Hematopoietic multipotent progenitor cell (in vitro differentiated cells): ENCODE measurements at places on chromosomes 7 and 10.

DNA sequence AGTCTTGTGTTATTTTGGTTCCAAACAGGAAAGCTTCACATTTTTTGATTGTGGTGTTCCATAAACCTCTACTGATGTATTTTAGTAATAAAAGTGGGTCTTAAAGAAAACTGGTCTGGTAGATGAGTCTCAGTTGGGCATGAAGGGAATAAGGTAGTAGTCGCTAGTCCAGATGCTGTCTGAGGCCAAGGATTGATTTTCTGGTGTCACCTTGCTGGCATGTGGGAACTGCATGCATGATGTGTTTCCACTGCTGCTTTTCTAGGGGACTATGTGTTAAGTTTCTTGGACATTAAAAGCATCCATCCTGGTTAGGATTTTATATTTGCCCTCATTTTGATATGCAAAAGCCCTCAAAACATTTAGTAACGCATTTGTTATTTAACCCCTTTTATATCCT, 123.7 kb upstream of the GJD4 start:
- no peak for DNase-seq

GRCh38 chr7:35339811-35340210, 85.9 kb upstream of the TBX20 start:
- DNase-seq = no peak

- DNase-seq = no peak
Measured at GRCh38 chr10:48365668-48366067, 59.2 kb downstream of the MAPK8 start.

- no peak for DNase-seq
Measured at GRCh38 chr7:80387634-80388193, 124.2 kb downstream of the GNAT3 start.

- no peak for DNase-seq
Measured at GRCh38 chr7:74013539-74014272, 14.3 kb upstream of the ELN start.

DNA sequence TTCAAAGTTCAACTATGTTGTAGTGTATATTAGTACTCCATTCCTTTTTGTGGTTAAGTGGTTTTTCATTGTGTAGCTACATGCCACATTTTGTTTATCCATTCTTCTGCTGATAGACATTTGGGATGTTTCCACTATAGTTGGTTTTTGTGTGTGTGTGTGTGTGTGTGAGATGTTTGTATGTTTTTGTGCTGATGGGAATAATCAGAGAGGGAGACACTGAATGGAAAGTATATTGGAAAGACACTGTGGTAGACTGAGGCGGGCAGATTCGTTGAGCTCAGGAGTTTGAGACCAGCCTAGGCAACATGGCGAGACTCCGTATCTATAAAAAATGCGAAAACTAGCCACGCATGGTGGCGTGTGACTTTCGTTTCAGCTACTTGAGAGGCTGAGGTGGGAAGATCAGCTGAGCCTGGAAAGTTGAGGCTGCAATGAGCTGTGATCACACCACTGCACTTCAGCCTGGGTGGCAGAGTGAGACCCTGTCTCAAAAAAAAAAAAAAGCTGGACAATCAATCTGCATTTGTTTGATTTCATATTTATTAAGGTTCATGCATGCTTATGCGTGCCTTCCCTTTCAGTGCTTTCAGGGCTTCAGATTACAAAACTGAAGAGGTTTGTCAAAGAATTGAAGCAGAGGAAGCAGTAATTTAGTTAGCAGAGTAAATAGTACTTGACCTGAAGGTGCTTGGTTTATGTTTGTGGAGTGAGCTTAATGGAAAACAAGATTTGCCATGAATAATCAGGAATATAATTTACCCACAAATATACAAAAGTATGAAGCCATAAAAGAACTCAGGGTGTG, 14.7 kb downstream of the SEC24C start:
- no peak for DNase-seq

- no peak for DNase-seq
Measured at GRCh38 chr10:69181433-69181832, 1.4 kb downstream of the SUPV3L1 start.

DNA sequence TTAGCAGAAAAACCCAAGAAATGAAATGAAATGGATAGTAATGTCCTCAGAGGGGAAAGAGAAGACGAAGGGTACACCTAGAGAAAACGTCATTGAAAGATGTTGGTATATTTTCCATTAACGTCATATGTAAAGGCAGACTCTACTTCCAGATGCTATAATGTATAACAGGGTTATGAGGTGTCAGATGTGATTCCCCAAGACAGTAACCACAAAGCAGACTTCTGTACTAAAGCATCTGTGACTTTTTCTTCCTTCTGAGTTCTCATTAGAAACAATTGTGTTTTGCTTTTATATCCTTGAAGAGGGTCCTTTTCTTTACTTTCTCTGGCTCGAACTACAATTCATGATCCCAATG, 37.4 kb downstream of the LRRC72 start:
- DNase-seq = no peak

DNA sequence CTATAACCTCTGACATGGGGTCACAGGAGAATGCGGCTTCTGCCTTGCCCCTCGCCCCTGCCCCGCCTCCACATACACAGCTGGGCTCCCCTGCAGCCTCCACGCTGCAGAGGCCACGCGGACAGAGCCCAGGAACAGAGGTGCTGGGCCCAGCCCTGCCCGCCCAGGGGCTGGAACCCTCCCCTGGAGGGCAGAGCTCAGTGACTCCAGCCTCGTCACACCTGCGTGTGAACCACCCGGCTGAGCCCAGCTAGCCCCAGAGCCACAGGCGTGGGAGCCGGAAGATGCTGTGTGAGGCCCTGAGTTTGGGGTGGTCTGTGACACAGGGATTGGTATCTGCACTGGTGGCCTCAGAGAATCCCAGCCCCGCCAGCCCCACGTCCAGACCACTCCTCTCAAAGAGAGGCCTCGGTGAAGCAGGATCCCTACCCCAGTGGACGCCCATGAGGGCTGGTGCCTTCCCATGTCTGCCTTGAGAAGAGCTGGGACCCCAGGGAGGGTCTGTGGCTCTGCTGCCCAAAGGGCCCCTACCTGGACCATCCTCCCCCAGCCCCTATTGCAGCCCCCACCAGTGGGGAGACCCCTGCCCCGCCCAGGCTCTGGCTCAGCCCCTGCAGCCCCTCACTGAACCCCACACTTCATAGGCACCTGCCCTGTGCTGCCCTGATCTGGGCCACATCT, 8.1 kb upstream of the ADAP1 start:
- DNase-seq = no peak

DNA sequence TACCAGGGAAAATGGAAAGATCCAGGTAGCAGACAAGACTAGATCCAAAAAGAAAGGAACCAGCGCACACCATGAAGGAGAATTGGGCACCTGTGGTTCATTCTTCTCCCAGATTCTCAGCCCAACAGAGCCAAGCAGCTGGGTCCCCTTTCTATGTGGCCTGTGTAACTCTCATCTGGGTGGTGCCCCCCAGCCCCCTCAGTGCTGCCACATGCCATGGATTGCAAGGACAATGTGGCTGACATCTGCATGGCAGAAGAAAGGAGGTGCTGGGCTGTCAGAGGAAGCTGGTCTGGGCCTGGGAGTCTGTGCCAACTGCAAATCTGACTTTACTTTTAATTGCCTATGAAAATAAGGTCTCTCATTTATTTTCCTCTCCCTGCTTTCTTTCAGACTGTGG, 21.4 kb downstream of the PRSS2 start:
- DNase-seq = no peak

DNA sequence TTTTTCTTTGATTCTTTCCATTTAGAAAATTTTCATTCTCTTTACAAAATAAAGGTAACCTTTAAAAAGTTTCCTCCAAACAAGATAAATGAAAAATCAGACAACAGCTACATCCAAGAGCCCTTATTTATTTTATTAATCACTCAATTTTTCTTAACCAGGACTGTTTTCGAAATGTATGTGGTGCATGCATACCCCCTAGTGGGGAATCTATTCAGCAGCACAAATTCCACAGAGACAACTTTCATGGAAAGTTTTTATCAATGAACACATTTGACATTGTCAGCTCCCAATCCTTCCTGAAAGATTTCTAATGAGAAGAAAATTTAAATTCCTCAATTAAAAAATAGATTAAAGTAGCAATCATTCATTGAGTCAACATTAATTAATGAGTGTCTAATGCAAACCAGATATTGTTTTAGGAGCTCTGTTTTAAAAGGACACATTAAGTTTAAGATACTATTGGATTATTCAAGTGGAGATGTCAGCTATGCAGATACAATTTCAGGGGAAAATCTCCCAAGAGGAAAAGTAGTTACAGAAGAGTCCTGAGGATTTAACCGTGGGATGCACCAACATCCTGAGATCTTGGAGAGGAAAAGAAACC, 5.2 kb upstream of the HTR7 start:
- peak; percentile 57 for DNase-seq

DNA sequence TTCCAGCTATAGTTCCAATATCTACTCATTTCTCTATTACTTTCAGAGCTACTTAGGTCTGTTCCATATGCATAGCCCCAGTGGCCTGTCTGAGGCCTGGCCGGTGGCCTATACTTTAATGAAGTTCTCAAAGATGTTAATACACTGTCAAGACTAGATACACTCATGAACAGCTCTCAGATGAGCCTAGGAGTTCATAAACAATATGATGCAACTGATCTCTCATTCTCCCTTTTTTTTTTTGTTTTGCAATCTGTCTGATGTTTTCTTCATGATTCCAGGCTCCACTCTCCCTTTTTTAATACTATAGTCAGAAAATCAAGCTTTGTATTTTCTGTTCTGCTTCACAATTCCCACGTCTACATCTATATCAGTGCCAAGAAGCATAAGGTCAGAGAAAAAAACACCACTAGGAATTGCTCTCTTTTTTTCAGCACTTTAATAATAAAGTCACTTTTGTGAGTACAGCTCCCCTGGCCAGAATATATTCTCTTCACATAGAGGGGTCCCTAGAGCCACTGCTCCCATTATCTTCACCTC, 321.0 kb downstream of the C7orf25 start:
- no peak for DNase-seq

DNA sequence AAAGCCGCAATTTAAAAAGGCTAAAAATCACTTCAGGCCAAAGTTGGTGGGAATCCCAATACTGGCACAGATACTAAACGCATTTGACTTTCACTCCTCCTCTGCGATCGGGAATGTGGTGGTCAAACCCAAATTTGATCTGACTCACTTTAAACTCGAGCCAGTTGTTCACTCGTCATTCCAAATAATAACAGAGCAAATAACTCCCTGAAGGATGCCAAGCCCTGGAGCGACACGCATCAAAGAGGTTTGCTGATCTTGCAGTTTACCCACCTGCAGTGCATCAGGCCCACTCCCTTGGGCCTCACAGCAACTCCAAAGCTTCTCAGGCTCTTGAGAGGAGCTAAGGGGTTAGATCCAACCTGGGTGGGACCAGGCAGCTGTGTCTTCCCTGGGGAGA, 12.2 kb downstream of the PTN start:
- no peak for DNase-seq

GRCh38 chr10:85459906-85460305, 906.7 kb downstream of the GRID1 start:
- DNase-seq = no peak

GRCh38 chr10:14382022-14382421, 51.3 kb upstream of the FRMD4A start:
- DNase-seq = peak; percentile 9

DNA sequence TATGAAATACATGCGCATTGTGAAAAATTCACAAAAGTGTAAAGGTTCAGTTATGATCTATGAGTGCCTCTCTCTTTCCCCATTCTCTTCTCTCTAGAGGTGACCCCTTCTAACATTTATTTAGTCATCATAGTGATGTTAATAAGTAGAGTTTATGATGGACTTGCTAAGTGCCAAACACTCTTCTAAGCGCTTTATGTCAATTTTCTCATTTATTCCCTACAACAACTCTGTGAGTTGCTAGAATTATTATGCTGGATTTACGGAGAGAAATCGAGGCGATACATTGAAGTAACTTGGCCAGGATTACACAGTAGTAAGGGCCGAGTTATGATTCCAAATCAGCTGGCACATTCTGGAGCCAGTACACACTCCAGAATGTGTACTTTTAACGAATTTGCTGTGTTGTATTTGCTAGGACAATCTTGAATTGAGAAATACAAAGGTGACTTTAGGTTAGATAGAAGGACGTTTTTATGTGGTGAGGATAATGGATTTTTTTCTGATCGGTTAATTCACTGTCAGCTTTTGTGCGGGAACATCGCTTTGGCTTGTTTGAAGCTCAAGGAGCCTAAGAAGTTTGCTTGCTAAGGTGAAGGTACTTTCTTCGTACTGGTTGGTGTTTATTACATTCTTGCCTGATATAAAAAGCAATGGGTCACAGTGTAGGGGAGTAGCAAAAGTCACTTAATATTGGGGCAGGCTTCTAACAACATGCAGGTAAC, 1.4 kb downstream of the ATRNL1 start:
- no peak for DNase-seq

DNA sequence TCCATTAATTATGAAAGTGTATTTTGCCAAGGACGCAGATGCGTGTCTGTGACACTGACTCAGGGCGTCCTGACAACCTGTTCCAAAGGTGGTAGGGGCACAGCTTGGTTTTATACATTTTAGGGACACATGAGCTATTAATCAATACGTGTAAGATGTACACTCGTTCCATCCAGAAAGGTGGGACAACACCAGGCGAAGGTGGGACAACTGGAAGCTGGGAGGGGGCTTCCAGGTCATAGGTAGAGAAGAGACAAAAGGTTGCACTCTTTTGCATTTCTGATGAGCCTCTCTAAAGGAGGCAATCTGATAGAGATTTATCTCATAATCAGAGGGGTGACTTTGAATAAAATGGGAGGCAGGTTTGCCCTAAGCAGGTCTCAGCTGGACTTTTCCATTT, 82.7 kb upstream of the ZNF746 start:
- DNase-seq = no peak

DNA sequence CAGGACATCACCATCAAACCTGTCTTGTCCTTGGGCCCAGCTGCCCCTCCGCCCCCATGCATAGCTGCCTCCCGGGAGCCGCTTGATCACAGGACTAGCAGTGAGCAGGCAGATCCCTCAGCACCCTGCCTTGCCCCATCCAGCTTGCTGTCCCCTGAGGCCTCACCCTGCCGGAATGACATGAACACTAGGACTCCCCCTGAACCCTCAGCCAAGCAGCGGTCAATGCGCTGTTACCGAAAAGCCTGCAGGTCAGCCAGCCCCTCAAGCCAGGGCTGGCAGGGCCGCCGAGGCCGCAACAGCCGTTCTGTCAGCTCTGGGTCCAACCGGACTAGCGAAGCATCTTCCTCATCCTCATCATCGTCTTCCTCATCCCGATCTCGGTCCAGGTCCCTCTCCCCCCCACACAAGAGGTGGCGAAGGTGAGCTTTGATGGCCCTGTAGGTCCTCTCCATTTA, 5.2 kb upstream of the NOLC1 start:
- DNase-seq = no peak

DNA sequence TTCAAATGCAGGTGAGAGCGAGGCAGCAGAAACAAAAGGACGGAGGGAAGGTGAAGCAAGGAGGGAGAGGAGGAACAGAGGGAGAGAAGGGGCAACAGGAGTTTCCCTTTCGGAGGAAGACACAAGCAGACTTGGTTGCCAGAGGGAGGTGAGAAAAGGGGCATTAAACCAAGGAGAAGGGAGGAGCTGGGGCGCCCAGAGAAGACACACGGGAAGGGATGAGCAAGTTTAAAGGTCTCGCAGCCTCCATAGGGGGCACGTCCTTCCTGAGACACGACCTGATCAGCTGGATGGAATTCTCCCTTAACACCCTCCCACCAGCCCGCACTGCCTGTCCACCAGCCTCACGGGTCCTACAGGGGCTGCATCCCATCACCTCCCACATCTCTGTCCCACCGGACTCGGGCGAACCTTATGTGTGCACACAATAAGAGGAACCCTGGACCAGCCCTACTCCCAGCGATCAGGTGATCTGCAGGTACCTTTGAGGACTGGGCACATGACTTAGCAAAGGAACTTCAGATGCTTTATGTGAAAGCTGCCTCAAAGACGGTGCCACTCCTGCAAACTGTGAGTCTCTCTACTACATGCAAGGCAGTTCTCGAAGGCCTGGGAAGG, 251.2 kb downstream of the TNS3 start:
- no peak for DNase-seq
